ENCODE measurements at places on chromosomes 2 and 18.

DNA sequence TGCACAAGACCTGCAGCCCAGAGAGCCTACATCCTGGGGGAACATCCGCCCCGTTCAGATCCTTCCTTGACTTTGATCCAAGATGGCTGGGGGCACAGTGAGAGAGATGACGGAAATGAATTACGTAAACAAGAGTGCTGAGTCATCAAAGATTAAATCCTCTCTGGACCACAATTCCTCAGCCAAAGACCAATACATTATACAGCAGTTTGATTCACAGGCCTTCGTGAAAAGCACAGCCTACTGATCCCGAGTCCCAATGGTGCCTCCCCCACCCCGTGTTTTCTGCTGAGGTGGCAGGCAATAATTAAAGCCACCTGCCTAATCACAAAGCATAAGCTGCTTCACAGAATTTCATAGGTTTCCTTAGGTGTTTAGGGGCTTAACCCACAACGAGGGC is 43.0 kb downstream of the MYO5B start:
- DNase-seq, result no peak

DNA sequence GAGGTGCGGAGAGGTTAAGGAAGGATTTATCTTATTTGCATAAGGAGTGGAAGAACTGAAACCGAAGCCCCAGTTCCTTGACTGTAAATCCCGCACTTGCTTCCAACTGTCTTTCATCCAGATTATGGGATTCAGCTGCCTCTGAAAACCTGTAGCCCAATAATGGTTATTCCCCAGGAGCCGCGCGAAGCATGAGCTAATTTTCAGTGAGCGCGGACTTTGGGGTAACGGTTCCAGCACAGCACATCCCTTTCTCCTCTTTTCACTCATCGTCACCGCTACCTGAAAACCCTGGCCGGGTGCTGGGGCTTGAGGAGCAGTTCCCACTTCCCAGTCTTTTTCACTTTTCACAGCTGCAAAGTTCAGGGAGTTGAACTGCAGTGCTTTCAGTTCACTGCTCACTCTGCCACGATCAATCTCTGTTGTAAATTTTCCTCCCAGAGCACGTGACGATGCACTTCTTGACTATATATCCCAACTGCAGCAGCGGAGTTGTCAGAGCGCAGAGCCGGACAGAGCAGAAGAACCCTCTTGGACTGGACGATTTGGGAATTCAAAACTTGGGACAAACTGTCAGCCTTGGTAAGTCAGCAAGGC is at the start of gene KCNE4:
Gene KCNE4, plus strand, starts transcription at position 498 of the 597 bp plus-strand sequence. CDS start 641 bp downstream, outside the sequence.
- peak; percentile 27 for DNase-seq

DNA sequence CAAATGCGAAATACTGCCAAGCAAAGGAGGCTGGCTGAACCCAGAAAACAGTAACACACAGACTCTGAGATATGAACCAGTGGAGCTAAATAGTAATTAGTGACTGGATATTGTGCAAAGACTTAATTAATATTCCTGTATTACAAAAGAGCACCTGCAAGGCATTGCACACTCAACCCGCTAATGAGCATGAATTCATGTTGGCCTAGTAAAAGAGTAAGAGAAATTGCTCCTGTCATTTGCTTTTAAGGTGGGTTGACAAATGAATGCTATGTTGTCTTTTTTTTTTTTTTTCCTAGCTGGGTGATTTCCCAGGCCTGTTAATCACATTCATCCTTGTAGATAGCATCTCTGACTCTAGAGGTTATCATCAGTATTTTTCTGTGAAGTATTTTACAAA is 87.0 kb upstream of the CERS6 start:
- DNase-seq, result peak; percentile 60

DNA sequence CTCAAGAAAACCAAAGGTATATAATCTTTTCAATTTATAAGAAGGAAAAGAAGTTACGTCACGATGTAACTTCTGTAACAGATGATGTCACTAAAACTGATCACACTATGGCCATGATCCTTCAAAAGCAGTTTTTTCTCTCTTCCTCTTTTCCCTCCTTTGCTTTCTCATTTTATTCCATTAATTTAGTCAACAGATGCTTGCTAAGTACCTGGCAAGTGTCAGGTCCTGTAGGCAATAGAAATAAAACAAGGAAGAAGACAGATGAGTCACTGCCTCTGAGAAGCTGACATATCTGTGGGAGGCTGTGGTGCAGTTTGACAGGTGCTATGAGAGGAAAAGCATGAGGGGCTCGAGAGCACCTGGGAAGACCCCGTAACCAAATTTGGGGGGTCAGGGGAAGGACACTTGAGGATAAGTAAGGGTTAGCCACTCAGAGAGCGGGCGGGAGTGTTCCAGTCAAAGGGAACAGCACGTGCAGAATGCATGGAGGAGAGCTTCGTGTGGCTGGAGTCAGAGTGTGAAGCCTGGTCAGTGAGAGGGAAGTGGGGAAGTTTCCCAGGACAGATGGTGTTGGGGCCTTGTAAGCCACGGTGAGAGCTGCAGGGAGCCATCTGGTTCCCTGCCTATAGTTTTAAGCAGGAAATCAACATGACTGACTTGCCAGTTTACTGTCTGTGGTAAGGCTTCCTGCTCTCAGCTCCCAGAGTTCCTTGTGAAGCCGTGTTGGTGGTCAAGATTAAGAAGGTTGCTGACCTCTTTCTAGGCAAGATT is 198.8 kb upstream of the FOSL2 start:
- peak; percentile 37 for DNase-seq

- no peak for DNase-seq
Observed at GRCh38 chr2:240472078-240472790, 36.8 kb downstream of the GPC1 start.

- peak; percentile 10 for DNase-seq
Observed at GRCh38 chr2:63818271-63818670, 23.4 kb upstream of the UGP2 start.

- no peak for DNase-seq
Observed at GRCh38 chr2:16154501-16155280, 214.3 kb downstream of the MYCN start.

DNA sequence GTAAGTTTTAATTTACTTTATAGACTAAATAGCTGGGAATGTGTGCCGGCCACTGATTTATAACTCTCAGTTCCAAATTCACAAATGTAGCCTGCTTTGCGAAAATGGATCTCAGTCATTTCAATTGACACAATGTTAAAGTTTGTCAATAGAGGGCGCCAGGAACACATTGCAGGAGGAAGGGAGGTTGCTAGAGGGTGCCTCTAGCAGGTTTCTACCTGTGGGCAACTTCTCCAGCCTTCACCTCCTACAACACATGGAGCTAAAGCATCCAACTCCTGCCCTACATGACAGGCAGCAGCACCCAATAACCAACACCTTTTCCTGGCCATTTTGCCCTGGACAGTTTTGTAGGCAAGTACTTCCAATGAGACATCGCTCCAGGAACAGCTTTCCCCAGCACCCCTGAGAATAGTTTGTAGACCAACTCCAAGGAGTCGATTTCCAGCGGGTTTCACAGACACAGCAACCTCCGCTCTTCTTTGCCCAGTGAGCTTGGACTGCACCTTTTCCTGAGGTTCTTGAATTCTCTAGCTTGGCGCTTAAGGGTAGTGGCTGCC is 784.8 kb upstream of the CDH2 start:
- peak; percentile 11 for DNase-seq

DNA sequence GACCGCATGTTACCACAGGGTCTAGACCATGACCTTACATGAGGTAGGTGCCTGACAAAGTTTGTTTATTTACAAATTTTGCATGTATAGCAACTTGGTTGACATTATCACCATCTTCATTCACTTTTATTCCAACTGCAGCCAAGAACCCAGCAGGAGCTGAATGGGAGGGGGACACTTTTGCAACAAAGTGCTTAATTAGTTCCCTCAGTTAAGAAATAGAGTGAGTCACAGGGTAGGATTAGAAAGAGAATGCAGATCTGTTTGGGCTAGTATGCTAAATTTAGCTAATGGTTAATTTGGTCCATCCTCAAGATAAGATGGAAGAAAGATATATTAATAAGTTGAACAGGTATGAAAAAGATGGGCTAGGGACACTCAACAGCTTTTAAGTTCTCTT is 678.9 kb downstream of the ARHGAP15 start:
- DNase-seq, result no peak

GRCh38 chr2:1680222-1681016 is 63.9 kb downstream of the PXDN start:
- DNase-seq, result no peak

- no peak for DNase-seq
Observed at GRCh38 chr2:177211576-177212105, 953 bp upstream of the HNRNPA3 start.

GRCh38 chr18:35267809-35268208 is 22.2 kb downstream of the ZSCAN30 start:
- DNase-seq, result peak; percentile 16

DNA sequence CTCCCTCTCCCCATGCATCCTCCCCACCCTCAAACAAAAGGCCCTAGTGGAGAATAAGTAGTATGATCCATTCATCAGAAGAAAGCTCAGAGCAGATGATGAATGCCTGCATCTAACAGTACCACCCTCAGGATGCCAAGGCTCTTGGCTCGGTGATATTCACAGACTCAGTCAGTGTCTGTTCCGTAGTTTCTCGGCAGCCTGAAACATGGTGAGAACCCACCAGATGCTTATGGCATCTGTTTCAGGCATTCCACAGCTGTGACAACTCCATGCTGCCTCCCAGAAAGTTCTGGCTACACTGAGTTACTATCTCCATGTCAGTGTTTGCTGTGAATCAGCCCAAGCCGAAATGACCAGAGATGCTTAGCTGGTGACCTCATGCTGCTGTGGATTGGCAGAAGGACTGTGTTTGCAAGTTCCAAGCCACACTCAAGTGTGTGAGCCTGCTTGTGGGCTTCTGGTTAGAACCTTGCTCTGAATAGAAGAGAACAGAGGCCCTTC is 83.9 kb downstream of the WDSUB1 start:
- DNase-seq, result no peak

- DNase-seq, result no peak
Observed at GRCh38 chr2:70520825-70521224, 32.8 kb downstream of the TGFA start.

GRCh38 chr2:173653432-173653805 is 298.7 kb downstream of the CDCA7 start:
- no peak for DNase-seq

GRCh38 chr18:13435586-13436333 is 217.2 kb downstream of the LDLRAD4 start:
- no peak for DNase-seq

DNA sequence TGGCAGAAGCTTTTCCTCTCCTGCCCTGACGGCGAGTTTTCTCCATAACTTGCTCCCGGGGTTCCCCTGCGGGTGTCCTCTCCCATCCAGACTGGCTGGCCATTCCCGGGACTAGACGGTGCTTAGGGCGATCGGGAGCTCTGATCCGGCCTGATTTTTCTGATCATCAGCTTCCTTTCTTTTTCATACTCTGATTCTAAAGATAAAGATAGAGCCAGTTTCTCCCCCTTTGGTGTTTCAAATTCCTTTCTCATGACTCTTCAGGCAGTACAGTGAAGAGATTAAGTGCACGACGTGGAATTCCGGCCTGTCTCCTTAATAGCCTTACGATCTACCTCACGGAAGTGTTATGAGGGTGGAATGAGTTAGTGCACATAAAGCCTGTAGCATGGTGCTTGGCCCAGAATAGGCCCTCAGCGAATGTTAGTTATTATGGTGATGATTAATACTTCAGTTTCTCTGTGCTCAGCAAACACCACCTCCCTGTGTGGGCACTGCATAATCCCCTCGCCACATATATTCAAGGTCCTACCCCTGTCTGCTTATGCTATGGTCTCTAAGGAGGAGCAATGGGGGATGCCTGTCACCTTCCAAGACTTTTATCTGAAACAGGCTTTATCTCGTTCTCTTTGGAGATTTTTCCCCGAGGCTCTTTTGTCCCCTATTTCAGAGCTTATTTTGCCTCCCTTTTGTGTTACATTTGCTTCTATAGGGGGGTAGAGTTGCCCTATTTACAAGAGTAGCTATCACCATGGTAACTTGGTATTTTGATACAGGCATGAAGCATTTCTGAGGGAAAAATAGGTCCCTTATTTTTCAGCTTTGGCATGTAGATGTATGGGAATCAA is 254.8 kb downstream of the CDH2 start:
- peak; percentile 64 for DNase-seq

DNA sequence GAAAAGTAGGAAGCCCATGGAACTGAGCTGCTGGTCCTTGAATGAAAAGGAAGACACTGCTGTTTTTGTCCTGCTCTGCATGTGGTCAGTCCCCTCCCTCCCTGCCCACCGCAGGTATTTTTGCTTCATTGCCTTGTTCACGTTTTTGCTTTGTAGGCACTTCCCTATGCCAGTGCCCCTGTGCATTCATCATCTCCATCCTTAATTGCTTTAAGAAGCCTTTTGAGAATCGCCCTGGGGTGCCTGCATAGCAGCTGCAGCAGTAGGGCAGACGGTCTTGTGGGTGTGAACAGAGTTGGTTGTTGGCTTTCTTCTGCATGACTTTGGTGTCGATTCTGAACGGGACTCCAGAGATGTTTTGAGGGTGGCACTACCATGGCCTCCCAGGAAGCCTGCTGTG is 97.0 kb downstream of the CABLES1 start:
- DNase-seq, result peak; percentile 39

- DNase-seq, result no peak
Observed at GRCh38 chr2:19746611-19747309, 155.0 kb downstream of the TTC32 start.

DNA sequence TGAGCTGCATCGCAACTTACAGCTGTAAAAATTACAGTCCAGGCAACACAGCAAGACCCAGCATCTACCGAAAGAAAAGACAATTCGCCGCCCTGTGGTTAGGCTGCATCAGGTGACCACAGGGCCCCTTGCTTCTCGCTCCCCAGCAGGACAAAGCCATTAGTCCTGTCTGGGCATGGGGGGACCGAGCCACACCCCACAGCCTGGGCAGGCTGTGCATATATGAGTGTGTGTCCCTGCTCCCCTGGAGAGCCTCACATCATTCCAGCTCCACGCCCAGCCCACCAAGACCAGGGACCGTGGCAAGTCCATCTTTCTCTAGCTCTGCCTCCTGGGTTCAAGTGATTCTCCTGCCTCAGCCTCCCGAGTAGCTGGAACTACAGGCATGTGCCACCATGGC is 33.9 kb downstream of the SNORC start:
- DNase-seq, result no peak

DNA sequence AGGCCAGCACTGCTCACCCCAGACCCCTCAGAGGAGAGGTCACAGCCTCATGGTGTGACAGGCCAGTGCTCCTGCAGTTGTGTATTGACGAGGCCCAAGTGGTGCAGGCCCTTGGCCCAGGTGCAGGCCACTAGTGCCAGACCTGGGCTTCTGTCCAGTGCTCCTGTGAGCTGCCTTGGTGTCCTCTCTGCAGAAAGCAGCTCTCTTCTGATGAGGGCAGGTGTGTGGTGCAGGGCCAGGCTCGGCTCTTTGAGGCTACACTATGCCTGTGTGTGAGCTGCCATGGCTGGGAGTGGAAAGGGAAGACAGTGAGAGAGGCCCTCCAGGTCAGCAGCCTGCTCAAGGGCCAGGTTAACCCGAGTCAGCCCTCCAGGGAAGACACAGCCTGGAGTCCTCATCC is 17.1 kb downstream of the EHD3 start:
- DNase-seq, result no peak

- no peak for DNase-seq
Observed at GRCh38 chr2:196195302-196195701, 23.9 kb upstream of the STK17B start.

- DNase-seq, result no peak
Observed at GRCh38 chr18:6683112-6683876, 46.2 kb upstream of the ARHGAP28 start.
